Mucosa of descending colon (tissue), 3 donors: ENCODE measurements at places on chromosomes 6 and 20.

DNA sequence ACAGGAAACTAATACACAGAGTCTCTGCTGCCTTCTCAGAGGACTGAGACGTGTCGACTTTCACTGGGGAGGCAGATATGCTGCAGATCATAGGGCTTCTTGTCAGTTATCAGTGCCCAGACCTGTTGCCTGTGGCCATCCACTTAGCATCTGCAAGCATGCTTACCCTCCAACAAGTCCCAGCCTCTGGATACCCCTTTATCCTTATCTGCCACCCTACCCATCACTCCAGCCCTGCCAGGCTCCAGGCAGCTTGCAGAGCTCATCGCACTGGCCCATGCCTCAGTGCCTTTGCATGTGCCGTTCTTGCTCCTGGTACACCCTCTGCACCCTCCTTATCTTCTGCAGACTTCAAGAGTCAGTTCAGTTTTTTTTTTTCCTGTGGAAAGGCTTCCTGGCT, 119.2 kb downstream of the TOX2 start:
- DNase-seq: no peak

DNA sequence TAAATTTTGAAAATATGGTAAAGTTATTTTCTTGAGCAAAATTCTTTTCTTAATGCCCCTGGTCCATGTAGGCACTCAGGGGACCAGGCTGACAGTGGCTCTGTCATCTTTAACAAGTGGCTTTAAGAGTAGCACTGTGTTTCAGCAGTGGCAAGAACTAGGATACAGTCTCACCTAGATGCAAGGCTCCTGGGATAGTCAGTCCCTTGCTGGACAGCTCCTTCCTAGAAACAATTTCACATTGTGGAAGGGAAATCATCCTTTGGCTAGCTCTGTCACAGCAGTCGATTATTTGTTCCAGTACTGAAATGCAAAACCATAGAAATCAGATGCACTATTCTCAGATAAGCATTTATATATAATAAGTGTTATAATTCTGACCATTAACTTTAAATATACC, 175.4 kb upstream of the KCNQ5 start:
- no peak for DNase-seq

DNA sequence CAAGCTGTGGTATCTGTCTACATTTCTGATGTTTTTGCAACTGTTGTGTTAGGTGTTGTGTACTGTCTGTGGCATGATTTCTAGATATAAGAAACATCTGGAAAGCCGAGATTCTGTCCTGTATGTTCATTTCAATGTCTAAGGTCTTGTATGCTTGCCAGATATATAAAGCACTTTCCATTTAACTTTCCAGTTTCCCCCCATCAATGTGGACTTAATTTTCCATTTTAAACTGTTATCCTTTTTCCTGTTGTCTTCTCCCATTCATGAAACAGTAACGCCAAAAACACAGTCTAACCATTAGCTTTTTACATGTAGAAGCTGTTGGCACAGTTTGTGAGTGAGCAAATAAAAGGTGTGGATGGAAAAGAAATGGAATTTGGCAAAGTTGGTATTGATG, 181.6 kb downstream of the FARS2 start:
- DNase-seq: no peak

DNA sequence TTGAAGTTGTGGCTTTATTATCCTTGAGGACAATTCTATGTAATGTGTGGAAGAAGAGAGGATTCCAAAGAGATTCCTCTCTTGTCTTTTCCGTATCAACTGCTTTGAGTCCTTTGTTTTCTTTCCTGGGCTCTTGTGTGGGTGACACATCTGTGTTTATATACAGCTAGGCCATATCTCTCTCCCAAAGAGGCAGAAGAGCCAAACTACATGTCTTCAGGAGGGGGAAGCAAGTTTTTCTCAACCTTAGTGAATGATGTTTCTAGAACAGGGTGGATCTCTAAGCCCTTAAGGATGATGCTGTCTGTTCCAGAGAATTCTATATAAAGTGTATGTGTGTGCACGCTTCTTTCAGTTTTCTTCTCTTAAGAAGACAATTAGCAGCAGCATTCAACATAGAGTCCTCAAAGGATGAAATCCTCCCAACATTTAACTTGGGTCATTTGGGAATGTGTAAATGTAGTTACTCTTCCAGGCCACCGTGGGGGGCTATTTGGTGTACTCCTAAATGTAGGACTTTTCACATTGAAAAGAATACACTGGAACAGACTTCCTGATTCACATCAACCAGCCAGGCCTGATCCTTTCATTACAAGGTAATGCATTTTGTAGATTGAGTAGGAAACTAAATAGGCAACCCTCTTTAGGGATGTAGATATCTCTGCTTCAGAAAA, 92.8 kb upstream of the EEF1E1 start:
- DNase-seq: no peak

GRCh38 chr20:50821994-50822393, 27.1 kb downstream of the BCAS4 start:
- DNase-seq: no peak

GRCh38 chr6:84304881-84305280, 77.4 kb upstream of the CEP162 start:
- DNase-seq: no peak

DNA sequence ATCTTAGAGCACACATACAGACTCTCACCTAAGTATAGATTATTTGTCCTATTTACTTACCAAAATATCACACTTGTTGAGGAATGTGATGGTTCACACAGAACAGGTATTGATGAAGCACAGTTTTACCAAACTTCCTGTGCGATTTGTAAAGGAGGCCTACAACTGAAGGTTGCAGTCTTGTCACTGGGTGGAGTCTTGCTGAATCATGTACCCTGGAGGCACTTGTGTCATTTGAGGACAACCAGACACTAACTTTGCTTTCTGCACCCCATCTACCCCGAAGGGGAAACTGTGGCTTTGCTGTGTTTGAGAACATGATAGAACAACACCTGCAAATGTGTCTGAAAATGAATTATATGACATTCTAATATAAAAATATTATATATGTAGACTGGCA, 32.4 kb upstream of the HINT3 start:
- DNase-seq: no peak
